ENCODE measurements at places on chromosomes 1 and 21.

GRCh38 chr1:151443846-151444782, 15.2 kb downstream of the POGZ start:
- peak; percentile 90 for DNase-seq

DNA sequence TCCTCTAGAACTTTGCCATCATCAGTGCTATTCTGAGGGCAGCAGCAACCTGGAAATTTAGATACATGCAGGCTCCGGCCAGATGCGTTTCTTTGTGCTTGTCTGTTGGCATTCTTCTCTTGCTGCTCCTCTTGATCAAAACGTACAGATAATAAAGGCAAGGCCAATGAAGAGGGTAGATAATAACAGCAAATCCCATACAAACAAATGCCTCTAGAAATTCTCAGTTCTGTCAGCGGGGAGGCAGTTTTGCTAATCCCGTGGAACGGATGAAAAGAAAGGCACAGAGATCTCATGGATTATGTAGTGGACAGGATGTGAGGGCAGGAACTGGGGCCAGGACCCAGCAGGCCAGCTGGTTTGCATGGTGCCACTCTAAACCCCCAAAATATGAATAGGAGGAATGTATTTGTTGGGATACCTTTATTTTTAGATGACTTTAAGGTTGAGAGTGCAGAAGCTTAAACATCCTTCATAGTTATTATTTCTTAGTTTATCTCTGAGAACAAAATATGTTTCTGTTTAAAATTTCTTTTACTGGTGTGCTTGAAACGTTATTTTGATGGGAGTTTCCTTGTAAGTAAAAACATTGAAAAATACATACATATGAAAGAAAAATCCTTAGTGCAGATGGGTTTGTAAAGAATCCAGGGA, 1.5 kb downstream of the ITSN1 start:
- DNase-seq: no peak

- no peak for DNase-seq
These were observed 64.0 kb downstream of the MEGF6 start for GRCh38 chr1:3547055-3548005.

- no peak for DNase-seq
These were observed 866 bp upstream of the FNDC5 start for GRCh38 chr1:32871364-32872191.

DNA sequence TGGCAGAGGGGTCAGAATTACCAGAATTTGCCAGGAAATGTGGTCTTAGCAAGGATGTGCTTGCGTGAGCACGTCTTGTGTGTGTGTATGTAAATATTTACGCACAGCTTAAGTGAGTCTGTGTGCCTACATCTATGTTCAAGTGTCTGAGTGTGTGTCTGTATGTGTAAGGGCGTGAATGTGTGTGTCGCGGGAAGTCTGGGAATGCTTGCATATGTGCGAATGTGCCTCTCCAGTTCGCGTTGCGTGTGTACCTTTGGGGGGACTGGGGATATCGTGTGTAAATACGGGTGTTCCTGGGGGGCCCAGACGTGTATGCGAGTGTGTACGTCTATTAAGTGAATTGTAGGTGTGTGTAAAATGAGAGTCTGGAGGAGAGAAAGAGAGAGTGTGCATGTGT, 68.6 kb upstream of the POU3F1 start:
- no peak for DNase-seq

DNA sequence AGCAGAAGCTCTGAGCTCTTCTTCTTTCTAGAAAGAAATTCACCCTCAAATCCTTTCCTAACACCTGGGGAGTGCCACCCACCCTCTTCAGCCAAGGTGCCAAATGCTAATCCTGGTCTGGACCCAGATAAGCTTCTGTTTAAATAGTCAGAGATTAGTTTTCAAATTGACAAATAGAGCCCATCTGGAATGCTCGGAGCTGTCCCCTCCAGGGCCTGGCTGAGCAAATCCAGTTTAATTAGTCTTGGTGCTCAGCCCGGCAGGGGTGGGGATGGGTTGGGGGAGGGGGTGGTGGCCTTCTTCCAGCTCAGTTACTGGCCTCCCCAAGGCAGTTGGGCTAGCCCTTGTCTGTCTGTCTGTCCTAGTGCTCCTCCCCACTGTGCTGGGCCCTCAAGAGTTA, 269.5 kb downstream of the GRIK3 start:
- no peak for DNase-seq

DNA sequence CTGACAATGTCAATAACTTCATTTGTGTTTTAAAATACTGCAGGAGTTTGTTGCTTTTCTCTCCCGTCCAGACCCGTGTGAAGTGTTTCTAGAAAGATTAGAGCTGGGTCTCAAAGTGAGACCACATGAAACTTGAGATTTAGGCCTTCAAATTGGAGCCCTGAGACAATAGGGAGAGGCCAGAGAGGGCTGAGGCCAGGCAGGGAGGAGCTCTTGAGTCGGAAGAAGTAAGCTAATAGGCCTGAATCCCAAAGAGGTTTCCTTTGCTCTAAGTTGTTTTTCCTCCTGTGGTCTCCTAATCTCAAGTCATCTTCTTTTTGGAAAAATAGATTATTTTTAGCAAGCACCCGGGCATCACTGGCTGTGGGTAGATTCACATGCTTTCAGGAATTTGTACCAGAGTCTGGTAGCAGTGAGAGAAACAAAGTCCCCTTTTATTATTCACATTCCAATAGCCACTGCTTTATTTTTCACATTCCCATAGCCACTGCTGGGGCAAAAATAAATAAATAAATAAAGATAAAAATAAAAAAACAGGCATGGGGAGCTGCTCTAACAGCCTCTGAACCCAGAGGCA, 25.6 kb downstream of the CD244 start:
- DNase-seq: no peak

DNA sequence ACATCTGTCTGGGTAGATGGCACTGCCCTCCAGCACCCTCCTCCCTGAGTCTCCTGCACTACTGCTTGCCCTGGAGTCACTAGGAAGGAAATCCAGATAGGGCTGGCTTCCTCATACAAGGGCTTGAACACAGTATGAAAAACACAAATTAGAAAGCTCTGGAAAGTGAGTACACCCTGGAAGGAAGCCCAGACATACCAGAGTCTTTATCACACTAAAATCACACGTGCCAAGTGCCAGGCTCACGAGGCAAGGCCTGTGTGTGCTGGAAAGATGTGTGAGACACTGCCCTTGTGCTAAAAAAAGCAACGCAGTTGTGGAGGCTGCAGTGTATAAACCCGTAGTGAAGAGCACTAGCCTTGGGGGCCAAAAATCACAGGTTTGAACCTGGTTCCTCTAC, 28.3 kb upstream of the S100A7 start:
- DNase-seq: no peak

GRCh38 chr1:20198918-20199317, 12.6 kb upstream of the PLA2G2C start:
- DNase-seq: no peak

- DNase-seq: no peak
These were observed 55.2 kb upstream of the MRPS6 start for GRCh38 chr21:34018185-34018584.

All from HT-29 (cell line).